ENCODE measurements at places on chromosomes 2 and 18.
A peak's percentile ranks its signal among the peaks of the same experiment; 100 is the strongest.

- DNase-seq: no peak
These were observed 122.2 kb downstream of the SLC8A1 start for GRCh38 chr2:40329739-40330030.

GRCh38 chr2:175442441-175442840 lies 260.9 kb upstream of the ATP5MC3 start:
- no peak for DNase-seq

GRCh38 chr18:6199777-6200176 lies 214.9 kb downstream of the L3MBTL4 start:
- no peak for DNase-seq

DNA sequence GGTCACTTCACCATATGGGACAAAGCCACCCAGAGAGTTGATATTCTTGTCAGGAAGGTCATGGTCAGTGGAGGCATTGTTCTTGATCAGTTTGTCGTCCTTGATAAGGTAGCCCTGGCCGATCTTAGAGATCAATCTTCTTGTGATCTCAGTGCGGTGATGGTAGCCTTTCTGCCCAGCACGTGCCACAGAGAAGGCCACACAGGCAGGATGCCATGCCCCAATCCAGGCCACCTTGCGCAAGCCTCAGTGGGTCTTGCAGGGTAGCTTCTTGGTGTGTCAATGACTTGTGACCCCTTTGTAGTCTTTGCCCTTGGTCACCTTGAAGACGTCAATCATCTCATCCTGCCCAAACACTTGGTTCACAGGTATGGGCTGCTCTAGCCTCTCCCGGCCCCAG lies 143.9 kb upstream of the ASB18 start:
- no peak for DNase-seq

- DNase-seq: no peak
These were observed 33.7 kb upstream of the STAT4 start for GRCh38 chr2:191184457-191184856.

DNA sequence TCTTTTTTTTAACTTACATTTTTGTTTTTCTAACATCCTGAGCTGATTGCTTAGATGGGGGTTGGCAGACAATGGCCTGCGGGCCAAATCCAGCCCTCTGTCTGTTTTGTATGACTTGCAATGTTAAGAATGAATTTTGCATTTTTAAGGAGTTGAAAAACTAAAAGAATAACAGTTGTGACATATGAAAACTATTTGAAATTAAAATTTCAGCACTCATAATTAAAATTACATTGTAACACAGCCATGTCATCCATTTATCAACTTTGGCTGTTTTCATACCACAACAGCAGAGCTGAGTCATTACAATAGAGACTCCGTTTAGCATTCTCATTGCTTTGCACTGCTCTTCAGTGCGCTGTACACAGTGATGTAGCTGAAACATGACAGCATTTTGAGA lies 94.1 kb upstream of the MC4R start:
- DNase-seq: no peak

GRCh38 chr2:174840436-174840835 lies 76.2 kb upstream of the CHRNA1 start:
- DNase-seq: no peak

DNA sequence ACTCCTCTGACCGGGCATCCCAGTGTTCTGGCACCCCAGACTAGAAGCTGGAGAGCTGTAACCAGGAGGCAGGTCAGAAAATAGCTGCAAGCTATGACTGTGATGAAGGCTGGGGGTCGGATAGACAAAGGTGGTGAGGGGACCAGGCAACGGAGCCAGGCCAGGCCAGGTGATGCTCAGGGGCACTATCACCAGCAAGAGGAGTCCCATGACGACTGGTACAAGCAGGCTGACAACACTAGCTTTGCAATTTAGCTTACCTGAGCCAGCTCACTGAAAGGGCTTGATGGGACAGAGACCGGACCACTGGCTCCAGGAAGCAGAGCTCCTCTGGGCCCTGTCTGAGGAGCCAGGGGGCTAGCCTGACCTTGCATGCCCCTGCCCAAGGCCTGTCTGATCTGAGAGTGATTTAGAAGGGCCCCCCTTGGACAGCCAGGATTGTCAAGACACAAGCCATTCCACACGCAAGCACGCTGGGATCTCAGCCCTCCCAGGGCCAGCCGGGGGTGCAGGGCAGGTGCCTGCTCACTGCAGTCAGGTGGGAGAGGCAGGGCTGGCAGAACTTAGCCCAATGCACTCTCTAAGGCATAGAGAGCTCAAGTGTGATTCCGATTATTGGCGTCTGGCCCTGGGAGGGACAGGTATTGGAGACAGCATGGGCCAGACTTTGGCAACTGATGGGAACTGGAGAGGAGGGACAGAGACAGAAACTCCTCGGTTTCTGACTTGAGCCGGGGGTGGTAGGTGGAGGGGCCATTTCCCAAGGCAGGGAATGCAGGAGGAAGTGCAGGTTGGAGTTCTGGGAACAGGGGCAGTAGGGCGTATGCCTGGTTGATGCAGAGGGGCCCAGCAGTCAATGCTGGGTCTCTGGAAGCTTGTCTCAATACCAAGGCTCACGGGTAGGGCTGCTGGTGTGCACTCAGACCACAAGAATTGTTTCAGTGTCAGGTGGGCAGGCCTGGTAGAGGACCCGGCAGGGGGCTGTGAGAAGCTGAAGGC lies 47.7 kb downstream of the MYO7B start:
- no peak for DNase-seq

DNA sequence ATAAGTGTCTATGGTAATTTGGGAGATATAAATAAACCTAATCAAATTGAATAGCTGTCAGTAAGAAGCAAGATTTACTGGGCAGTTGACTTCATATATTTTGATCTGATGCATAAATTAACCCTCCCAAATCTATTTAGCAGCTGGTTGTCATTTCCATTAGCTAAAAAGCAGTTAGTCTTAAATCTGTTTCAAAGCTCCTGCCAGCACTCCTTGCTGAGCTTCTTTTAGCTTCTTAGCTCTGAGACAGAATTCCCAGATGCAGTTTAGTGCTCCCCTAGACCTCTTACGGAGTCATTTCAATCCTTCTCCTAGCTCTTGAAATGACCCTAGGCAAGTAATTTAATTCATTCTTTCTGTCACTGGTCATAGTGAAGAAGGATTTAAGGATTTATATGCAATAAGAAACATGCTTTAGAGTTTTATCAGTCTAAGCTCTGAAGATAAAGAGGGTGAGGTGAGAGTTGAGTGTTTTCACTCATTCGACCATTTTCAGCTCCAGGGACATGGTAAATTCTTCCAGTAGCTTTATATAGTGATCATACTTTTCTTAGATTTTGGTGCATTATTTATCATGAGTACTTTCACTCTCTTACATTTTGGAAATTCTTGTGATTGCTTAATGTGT lies 98.9 kb downstream of the PHLPP1 start:
- no peak for DNase-seq

GRCh38 chr2:70566464-70566863 lies 12.8 kb upstream of the TGFA start:
- DNase-seq: no peak

DNA sequence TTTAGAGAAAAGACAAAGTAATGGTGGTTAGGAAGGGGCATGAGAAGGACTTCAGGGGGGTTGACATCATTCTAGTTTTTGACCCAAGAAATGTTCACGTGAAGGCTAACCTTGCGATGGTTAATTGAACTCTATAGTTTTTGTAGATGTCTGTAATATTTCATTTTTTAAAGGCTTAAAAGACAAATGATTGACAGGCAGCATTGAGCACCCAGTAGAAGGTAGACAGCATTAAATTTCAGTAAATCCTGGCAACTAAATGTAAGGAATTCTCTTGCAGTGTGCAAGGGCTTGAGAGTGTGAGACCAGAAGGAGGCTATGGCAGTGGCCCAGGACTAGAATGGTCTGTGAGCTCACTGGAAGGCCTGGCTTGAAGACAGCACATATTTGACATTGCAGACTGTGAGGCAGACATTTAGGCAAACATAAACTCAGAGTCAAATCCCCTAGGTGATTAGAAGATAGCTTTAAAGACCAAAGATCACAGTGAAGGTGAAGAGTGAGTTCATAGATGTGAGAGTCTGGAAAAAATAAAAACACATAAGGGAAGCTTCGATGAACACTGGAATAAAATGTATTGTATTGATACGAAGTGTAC lies 100.1 kb upstream of the MAP4K4 start:
- DNase-seq: no peak

DNA sequence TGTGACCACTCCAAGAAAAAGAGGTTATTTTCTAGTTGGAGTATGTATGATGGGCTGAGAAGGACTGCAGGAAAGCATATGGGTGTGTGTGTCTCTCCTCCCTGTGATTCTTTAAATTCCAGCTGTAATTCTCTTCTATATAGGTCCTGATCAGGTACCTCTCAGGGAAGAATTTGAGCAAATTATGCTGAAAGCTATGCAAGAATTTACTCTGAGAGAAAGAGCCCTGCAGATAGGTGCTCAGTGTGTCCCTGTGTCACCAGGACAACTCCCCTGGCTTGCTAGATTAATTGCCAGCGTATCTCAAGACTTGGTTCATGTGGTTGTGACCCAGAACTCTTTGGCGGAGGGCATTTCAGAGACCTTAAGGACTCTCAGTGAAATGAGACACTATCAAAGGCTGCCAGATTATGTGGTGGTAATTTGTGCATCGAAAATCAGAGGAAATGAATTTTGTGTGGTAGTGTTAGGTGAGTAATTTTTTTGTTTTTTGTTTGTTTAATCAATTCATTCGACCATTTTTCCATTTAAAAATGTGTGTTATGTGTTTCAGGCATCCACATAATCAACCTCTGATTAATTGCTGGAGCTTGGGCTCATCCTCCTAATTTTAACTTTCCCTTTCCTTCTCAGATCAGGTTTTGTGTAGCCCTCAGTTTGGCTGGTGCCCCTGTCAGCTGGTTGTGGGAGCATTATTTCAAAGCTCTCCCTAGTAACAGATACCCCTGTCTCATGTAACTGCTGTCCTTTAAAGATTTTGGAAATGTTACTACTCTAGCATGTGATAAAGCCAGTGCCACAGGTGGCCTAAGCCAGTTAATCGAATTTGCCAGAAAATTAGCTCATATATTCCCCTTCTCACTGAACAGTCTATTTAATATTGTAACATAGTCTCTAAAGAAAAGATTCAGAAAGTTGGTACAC lies 150.9 kb downstream of the ESCO1 start:
- DNase-seq: no peak

- no peak for DNase-seq
These were observed 151.8 kb downstream of the FAM161A start for GRCh38 chr2:61702088-61702467.

- DNase-seq: no peak
These were observed 211.0 kb downstream of the CTNNA2 start for GRCh38 chr2:79723830-79724229.

DNA sequence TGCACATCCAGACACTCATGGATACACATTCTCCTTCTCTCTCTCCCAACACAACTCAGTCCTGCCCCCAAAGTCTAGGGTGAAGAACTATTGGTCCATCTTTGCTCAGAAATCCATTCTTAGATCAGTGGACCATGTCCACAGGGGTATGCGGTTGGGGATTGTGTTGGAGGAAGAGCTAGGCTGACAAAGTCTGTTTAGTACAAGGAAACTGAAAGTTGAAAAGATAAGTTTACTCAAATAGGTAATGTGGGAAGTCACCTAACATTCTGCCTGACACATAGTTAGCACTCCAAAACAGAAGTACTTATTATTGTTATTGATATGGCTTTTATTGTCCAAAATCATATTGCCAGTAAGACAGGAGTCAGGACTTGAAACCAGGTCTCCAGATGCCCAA lies 55.9 kb downstream of the ALK start:
- no peak for DNase-seq

DNA sequence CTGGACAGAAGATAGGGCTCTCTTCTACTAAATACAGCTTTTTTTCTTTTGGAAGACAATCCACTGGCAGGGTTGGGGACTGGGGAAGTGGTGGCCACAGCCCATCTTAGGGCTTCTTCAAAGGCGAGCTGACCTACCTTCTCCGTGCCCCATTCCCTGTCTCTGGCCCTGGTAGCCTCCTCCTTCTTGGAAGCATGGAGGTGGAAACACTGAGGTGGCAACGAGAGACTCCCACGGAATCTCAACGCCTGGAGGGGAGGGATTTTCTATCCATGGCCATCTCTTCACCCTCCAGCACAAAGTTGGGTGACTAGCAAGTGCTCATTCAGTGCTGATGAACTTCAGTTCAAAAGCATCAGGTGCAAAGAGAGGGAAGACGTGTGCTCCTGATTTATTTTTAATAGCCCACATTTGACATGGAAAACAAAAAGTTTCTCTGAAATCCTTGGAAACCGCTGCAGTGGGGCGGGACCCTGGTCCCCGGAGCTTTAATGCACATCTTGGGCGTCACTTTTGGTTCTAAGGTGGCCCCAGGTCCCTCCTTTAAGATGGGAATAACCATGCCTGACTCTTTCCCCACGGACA lies 633 bp upstream of the ARMC9 start:
- DNase-seq: no peak

GRCh38 chr18:56501896-56502295 lies 136.5 kb downstream of the TXNL1 start:
- DNase-seq: no peak

- DNase-seq: no peak
These were observed 1.6 kb downstream of the GALNT13 start for GRCh38 chr2:153873052-153874048.

- DNase-seq: no peak
These were observed 462.1 kb upstream of the ID2 start for GRCh38 chr2:8219631-8220355.

DNA sequence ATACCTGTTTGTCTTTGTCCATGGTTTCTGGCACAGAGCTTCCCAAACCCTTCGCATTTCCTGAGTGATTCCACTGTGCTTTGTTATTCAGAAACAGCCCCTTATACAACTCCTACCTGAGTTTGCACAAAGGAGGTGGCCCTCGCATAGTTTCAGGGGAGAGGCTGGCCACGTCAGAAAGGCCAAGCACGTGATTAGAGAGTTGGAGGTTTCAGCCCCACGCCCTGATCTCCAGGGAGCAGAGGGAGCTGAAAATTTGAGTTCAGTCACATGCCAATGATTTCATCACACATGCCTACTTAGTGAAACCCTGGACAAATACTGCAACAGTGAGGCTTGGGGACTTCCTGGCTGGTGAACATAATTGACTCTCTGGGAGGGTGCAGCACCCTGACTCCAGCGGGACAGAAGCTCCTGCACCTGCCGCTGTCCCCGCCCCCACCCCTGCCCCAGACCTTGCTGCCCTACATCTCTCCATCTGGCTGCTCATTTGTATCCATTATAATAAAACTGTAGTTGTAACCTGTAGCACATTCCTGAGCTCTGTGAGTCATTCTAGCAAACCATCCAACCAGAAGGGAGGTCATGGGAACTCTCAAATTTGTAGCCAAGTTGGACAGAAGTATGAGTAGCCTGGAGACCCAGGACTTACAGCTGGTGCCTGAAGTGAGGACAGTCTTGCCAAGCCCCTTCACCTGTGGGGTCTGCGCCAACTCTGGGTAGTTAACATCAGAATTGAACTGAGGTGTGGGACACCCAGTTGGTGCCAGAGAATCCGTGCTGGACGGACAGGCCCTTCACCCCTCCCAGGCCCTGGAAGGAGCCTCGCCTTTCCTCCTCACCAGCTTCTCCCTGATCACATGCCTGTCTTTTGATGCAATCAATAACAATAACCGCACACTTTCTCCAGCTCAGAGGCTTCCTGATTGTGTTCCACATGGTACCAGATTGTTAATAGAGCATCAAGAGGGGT lies 224.3 kb downstream of the ANAPC1 start:
- peak; percentile 90 for DNase-seq
